ENCODE measurements at places on chromosomes 5 and 9. TPM values are rescaled to one million over a fixed set of nuclear protein-coding genes. Genes with fewer than 3 reads are reported as not detected.
A peak's percentile ranks its signal among the peaks of the same experiment; 100 is the strongest.

The FRMPD1 gene
- total RNA-seq, result 0.12 TPM

The GABRA6 gene
- total RNA-seq, result not detected

The PCDHA9 gene
- total RNA-seq, result 3.3 TPM

The PLPPR1 gene
- 2.0 TPM for total RNA-seq

The EMB gene
- total RNA-seq, result 40.0 TPM

The EGFL7 gene
- total RNA-seq, result 56.1 TPM

The SCGB3A1 gene
- not detected for total RNA-seq

- no peaks in the 10 kb centered on the region for H3K36me3 ChIP-seq
- no peak overlapping the region for H3K4me3 ChIP-seq
- 0 out of 2 replicates have a peak, but pooled peaks cover under 1% of the 10 kb centered on the region for H3K4me1 ChIP-seq
- no peaks in the 10 kb centered on the region for H3K27me3 ChIP-seq
These were observed 15.4 kb downstream of the FAM81B start for GRCh38 chr5:95406426-95407090.

- no peaks in the 10 kb centered on the region for H3K36me3 ChIP-seq
- peak; percentile 99 for DNase-seq
- H3K27ac ChIP-seq, result no peak overlapping the region
- H3K27me3 ChIP-seq, result peaks cover 56% of the 10 kb centered on the region
- H3K4me3 ChIP-seq, result peak overlapping the region; percentile 80
These were observed 49.6 kb upstream of the PSD2 start for GRCh38 chr5:139745800-139746690.

DNA sequence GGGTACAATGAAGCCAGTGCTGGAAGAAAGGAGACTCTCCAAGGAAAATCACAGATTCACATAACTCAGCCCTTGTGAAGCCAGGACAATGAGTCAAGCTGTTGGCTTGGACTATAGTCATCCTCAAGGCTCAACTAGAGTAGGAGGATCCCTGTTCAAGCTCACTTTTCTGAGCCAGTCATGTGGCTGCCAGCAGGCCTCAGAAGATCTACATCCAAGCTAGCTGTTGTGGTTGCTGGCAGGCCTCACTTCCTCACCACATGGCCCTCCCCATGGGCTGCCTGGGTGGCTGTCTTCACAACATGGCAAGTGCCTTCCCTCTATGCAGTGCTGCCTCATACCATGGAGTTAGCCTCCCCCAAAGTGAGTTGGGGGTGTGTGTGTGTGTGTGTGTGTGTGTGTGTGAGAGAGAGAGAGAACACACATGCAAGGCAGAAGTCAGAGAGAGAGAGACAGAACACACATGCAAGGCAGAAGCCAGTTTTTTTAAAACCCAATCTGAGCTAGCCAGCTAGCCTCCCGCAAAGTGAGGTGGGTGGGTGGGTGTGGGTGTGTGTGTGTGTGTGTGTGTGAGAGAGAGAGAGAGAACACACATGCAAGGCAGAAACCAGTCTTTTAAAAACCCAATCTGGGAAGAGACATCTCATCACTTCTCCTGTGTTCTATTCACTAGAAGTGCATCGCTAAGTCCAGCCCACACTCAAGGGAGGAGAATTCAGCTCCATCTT lies 17.1 kb downstream of the SCAI start:
- DNase-seq, result no peak
- H3K4me1 ChIP-seq, result peaks cover 6% of the 10 kb centered on the region
- no peaks in the 10 kb centered on the region for H3K27me3 ChIP-seq
- no peak overlapping the region for H3K4me3 ChIP-seq
- no peaks in the 10 kb centered on the region for H3K36me3 ChIP-seq

GRCh38 chr9:136303066-136303824 lies 649 bp downstream of the CCDC187 start:
- no peaks in the 10 kb centered on the region for H3K4me1 ChIP-seq
- no peaks in the 10 kb centered on the region for H3K36me3 ChIP-seq
- H3K4me3 ChIP-seq, result no peak overlapping the region
- no peaks in the 10 kb centered on the region for H3K27me3 ChIP-seq
- H3K27ac ChIP-seq, result no peak overlapping the region

DNA sequence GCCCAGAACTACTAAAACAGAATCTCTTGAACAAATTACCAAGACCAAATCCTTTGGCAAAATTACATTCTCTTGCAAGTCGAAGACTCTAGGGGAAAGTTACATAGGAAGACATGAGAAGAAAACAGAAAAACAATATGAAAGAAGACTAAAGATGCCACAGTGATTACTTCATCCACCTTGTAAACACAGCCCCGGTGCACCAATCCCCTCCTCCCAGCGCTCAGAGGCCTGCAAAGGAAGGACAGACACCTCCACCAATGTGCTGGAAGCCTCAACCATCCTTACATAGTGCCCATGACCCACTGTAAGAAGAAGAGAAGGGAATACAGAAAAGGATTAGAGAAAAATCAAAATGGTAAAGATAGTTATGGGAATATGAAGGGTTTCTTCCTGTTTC lies 218.5 kb downstream of the SPOCK1 start:
- no peaks in the 10 kb centered on the region for H3K36me3 ChIP-seq
- H3K4me1 ChIP-seq, result no peaks in the 10 kb centered on the region
- H3K4me3 ChIP-seq, result no peak overlapping the region
- H3K27ac ChIP-seq, result no peak overlapping the region

DNA sequence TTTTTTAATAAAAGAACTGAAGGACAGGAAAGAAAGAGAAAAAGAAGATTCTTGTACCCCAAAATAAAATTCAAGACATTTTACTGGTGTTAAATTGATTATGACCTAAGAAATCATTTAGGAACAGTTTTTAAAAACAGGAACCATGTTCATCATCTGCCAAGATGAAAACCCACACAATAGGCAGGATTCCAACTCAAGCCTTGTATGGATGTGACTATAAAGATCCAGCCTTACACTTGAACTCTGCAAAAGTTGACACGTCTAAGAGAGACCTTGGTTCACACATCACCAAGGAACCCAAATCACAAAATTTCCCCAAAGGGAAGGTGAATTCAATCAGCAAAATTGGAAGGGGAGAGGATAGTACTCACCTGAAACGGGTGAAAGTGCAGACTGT lies 82.6 kb downstream of the SMIM23 start:
- peaks cover 15% of the 10 kb centered on the region for H3K36me3 ChIP-seq
- H3K27ac ChIP-seq, result no peak overlapping the region
- no peak overlapping the region for H3K4me3 ChIP-seq
- H3K4me1 ChIP-seq, result no peaks in the 10 kb centered on the region
- H3K27me3 ChIP-seq, result no peaks in the 10 kb centered on the region

- peak; percentile 86 for DNase-seq
- H3K4me3 ChIP-seq, result peak within 1 kb of the TSS; percentile 68
- H3K36me3 ChIP-seq, result no peaks in the 10 kb centered on the region
These were observed at the start of gene TMEM38B for GRCh38 chr9:105694190-105694847. TMEM38B (plus strand) TSS chr9:105694541; CDS start chr9:105694661, 120 bp downstream.

DNA sequence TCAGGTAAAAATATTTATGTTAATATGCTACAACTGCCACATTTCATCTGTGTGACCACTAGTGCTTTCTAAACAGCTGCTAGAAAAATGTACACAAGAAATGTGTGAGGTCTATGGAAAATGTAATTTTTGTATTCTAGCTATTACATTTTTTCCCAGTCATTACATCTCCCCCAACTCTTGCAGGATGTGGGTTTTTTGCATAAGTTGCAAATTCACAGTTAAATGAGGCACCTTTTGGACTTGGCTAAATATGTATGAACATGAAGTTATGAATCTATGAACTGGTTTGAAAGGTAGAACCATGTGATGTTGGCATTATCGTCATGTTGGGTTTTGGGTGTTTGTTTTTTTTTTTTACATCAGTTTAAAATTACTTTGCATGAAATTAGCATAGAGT lies 590.4 kb upstream of the WWC1 start:
- no peak overlapping the region for H3K27ac ChIP-seq
- H3K4me1 ChIP-seq, result peaks cover 28% of the 10 kb centered on the region
- no peaks in the 10 kb centered on the region for H3K36me3 ChIP-seq

DNA sequence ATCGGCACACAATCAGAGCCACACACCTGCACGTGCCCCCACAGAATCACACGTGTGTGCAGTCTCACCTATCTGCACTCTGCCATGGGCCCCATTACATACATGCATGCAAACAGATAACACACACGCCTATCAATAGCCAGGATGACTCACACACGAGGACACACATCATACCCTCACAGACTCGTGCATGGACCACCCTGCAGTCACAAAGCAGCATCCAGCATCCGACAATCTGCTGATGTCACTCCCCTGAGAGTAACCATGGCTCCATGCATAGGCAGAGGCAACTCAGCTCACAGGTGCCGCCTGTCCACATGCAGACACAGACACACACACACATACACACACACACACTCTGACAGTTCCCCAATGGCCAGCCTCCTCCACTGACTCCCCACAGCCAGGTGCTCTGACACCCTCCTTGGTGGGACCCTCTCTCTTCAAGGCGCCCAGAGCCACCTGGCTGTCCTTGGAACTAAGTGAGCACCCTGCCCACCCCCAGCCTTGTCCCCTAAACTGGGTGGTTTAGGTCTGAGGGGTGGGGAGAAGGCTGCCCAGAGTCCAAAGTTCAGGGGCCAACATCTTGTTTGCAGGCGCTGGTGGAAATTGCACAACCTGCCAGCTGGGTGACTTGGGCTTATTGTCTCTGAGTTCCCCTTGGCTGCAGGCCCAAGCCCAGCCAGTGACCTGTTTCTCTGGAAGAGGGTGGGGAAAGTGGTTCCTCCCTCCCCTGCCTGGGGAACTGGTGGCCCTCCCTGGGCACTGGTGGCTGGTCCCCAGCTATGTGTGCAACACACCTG lies 34.6 kb upstream of the NEK6 start:
- no peaks in the 10 kb centered on the region for H3K36me3 ChIP-seq
- DNase-seq, result no peak
- no peaks in the 10 kb centered on the region for H3K27me3 ChIP-seq
- no peaks in the 10 kb centered on the region for H3K4me1 ChIP-seq

- H3K27ac ChIP-seq, result no peak overlapping the region
- H3K27me3 ChIP-seq, result no peaks in the 10 kb centered on the region
- H3K4me3 ChIP-seq, result no peak overlapping the region
- no peaks in the 10 kb centered on the region for H3K36me3 ChIP-seq
These were observed 30.6 kb upstream of the ADAMTS6 start for GRCh38 chr5:65512170-65512937.

- no peak for DNase-seq
- H3K4me1 ChIP-seq, result no peaks in the 10 kb centered on the region
- H3K36me3 ChIP-seq, result no peaks in the 10 kb centered on the region
These were observed 154.1 kb downstream of the FAM114A2 start for GRCh38 chr5:153884612-153884957.

DNA sequence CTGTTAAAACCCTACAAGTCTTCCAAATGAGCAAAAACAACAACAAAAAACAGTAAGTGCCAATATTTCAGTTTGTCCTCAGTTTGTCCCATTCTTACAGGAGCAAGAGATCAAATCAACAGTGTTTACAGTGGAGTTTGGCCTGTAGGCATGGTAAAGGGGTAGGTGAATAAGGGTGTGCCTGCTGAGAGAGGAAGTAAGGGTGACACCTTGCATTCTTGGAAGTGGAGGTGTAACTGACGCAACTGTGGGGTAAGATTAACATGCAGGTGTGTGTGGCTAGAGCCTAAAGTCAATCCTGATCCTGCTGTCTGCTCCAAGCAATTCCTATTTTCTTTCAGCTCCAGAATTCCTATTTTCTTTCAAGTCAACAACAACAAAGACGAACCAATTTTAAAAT lies 43.4 kb downstream of the PFDN1 start:
- no peaks in the 10 kb centered on the region for H3K27me3 ChIP-seq
- no peaks in the 10 kb centered on the region for H3K36me3 ChIP-seq
- peak overlapping the region; percentile 33 for H3K27ac ChIP-seq
- peaks cover 9% of the 10 kb centered on the region for H3K4me1 ChIP-seq
- peak; percentile 23 for DNase-seq

GRCh38 chr9:98241357-98242300 lies 13.8 kb downstream of the TBC1D2 start:
- peak; percentile 62 for DNase-seq
- no peak overlapping the region for H3K4me3 ChIP-seq
- H3K36me3 ChIP-seq, result no peaks in the 10 kb centered on the region
- no peak overlapping the region for H3K27ac ChIP-seq
- no peaks in the 10 kb centered on the region for H3K27me3 ChIP-seq
